ENCODE measurements at places on chromosomes 1 and 21.

- DNase-seq: no peak
Measured at GRCh38 chr21:30117631-30118030, 49.0 kb downstream of the CLDN17 start.

GRCh38 chr1:213661302-213661701 is 326.5 kb upstream of the PROX1 start:
- no peak for DNase-seq

DNA sequence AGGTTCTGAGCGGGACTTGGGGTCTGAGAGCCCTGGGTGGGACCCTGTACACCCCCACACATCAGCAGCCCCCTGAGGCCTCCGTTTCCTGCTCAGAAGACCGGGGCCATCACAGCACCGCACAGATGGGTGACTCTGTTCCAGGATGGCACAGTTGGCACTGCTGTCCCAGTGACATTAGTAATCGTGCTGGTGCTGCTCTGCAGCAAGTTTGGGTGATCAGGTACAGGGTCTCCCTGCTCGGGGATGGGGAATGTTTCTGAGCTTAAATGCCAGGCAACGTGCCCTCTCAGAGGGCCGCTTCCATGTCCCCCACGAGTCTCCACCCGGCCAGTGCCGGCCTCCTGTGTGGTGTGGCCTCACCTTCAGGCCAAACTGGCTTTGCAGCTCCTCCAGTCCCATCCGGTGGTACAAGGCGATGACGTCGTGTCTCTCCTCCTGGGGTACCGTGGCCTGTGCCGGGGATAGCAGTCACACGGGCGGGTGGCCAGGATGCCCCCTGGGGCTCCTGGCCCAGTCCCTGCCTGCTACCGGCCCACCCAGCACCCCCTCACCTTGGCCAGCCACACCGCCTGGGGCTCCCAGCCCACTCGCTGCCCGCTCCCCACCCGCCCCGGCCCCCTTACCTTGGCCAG is 17.1 kb downstream of the PRXL2B start:
- DNase-seq: no peak

GRCh38 chr21:44969931-44970755 is 30.3 kb downstream of the SLX9 start:
- DNase-seq: no peak

- DNase-seq: peak; percentile 63
Measured at GRCh38 chr1:153670257-153670858, 435 bp downstream of the ILF2 start.

- no peak for DNase-seq
Measured at GRCh38 chr1:51564124-51564523, 45.1 kb upstream of the EPS15 start.

GRCh38 chr1:39818482-39818881 is 29.8 kb upstream of the BMP8B start:
- DNase-seq: no peak

- peak; percentile 31 for DNase-seq
Measured at GRCh38 chr1:40783001-40783905, at the start of gene KCNQ4. KCNQ4 (plus strand) TSS chr1:40783787; CDS start chr1:40784094, 307 bp downstream.

DNA sequence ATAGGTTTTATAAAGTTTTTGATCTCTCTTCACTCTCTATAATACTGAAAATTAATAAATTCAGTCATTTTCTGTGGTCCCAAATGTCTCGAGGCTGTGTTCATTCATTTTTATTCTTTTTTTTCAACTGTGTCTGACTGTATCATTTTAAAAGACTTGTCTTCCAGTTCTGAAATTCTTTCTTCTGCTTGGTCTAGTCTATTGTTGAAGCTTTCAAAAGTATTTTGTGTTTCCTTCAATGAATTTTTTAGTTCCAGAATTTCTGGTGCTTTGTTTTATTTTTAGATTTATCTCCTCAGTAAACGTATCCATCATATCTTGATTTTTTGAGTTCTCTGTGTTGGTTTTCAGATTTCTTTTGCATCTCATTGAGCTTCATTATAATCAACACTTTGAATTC is 161.0 kb upstream of the CHRM3 start:
- DNase-seq: no peak

GRCh38 chr21:46142582-46143473 is 12.6 kb downstream of the FTCD start:
- peak; percentile 24 for DNase-seq

GRCh38 chr1:7564137-7564536 is 207.0 kb upstream of the VAMP3 start:
- DNase-seq: no peak

DNA sequence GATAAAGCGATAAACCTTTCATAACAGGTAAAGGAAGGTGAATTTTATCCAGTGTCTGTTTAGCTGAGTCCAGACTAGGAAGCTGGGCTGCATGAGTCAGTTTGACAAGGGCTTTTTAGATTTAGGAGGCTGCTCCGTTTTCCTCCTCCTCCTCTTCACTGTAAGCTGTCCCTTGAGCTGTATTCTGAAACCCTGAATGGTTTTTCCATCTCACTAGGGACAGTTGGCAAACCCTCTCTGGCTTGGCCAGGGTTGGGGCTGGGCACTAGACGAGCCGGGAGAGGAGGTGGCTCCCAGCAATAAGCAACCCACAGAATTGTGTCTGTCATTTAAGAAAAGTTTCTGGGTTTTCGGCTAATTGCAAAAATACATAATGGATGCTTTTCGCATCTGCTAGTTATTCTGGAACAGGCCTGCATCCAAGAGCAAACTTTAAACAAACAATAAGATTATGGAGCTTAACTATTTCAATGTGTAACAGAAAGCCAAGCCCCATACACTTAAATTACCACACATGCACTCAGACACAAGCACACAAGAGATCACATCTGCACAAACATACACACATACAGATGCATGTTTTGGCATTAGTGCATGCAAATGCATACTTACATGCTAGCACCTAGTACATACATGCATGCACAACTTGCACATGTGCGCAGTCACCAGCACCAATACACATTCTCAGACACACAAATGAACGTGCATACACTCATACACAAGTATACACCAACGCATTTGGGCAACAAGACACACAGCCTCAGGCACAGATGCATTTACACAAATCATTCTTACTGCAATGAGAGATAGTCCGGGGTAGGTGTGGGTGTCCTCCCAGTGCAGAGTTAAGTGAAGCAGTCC is 27.8 kb upstream of the FOXE3 start:
- DNase-seq: no peak

- DNase-seq: no peak
Measured at GRCh38 chr1:24275104-24275410, 44.1 kb upstream of the GRHL3 start.

DNA sequence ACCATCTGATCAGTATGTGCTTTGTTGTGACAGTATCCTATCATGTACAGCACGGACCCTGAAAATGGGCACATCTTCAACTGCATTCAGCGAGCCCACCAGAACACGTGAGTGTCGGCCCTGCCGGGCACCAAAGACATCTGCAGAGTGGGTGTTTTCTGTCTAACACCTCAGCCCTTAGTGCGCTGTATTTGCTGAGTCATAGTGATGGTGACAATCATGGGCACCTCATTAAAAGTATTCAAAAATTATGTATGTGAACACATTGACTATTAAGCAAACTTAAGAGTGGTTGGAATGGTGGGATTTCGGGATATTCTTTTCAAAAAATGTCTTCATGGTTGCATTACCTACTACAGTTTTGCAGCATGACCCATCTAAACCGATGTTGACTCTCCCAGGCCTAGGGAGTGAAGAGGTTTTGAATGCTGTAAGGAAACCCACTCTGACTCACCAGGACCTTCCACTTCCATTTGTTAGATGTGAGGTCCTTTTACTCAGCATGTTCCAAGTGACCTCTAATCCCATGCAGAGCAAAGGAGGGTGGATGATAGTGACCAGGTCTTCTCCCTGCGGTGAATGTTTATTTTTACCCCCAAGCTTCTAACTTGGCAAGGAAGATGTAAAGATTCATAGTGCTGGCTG is 20.1 kb downstream of the MGST3 start:
- no peak for DNase-seq

DNA sequence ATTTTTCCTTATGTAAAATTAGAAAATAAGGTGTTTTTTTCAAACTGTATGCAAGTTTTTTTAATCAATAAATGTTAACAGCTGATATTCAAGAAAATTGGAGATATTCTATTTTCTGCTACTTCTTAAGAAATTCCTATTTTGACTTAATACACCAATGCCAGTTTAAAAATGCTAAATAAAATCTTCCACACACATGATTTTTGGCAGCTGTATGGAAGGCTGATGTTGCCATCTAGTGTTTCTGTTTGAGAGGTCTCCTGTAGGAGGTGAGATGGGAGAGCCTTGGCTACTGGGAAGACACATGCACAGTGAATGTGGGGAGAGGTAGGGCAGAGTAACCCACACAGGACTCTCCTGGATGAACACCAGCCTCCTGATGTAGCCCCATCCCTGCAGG is 29.2 kb upstream of the OR2B11 start:
- DNase-seq: no peak

DNA sequence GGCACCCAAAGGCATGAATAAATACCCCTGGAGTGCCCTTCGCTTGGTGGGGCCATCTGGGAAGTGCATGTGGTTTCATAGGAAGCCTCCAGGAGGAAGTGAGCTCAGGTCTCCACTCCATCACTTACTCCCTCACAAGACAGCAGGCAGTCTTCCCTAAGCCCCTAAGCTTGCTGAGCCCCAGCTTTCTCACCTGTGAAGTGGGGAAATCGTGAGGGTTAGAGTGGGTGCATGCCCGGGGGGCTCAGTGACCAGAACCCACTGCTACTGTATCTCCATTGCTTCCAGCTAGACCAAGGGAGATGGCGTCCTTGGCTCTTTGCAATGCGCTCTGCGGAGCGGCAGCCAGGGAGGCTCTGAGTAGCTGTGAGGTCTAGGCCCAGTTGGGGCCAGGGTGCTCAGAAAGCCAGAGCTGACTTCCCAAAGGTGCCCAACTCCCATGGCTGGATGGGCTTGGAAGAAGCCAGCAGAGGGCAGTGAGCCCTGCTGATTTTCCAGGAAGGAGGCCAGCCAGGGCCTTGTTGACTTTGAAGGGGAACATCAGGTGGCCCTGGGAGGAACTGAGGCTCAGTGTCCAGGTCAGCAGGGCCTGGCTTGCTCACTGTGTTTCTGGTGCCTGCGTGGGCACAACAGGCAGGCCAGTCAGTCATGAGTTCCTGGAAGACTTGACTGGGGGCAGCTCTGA is 27.3 kb downstream of the CDCP2 start:
- DNase-seq: no peak

DNA sequence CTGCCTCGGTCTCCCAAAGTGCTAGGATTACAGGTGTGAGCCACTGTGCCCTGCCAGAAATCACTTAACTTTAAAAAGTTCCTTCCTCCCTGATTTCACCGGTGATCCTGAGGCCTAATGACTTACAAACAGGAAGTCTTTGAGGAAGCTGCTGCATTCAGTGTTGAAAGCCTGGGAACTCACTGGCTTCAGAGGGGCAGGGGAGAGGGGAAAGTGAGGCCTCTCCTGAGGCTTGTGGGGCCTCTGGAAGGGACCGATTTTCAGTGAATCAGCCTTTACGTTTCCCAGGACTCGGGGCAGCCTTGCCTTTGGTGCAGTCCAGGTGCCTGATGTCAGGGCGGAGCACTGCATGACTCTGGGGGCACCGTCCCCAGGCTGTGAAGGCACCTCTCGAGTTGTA is 30.1 kb upstream of the ARHGEF10L start:
- no peak for DNase-seq

DNA sequence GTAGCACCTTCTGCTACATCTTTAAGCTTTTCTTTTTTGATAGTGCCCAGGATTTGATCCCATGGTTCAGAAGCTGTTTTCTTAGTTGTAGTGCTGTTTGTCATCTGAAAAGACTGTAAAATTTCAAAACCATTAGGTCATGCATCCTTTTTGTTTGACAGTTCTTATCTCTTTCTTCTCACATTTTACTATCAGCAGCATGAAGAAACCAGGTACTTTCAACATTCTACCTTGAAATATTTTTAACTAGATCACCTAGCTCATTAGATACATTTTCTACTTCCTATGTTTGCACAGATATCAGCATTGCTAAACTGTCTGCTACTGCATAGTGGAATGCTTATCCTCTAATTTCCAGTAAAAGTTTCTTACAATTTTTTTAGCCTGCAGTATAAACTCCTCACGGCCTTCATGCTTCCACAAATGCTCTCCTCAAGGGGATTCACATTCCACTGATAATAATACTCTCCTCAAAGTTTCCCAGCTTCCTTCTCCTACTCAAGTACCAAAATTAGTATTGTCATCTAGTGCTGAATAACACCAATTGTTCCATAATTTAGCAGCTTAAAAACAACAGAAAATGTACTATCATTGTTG is 243.9 kb upstream of the ZRANB2 start:
- DNase-seq: no peak

DNA sequence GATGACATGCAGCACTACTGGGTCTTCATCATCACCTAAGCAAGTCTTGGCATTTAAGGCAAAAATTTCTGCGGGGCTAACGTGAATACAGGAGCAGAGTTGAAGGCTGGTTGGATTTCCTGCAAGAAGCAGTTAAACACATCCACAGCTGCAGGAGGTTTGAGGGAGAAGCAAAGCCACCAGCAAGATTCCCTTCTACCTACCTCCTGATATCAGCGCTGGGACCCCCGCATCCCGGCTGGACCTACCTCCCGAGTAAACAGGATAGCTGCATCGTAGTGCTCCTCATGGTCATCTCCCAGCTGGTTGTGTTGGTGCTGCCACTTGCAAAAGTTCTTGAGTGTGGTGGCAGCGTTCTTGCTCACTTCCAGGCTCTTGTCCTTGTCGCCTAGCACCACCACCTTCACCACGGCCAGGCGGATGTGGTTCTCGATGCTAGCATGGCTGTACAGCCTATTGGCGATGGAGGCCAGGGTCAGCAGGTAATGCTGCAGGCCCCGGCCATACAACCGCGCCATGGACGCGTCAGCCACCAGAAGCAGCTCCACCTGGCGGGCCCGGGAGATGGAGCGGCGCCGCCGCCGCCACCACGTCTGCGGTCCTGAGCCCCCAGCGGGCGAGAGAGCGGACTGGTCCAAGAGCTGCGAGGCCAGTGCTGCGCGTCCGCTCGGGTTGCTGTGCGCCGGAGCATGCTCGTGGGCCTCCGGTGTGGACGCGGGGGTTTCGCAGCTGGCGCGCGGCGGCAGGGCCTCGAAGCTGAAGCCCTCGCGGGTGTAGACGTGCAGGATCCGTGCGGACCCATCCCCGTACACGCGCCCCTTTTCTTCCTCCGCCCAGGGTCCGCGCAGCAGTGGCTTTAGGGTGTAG is 1.6 kb downstream of the ADAMTS5 start:
- peak; percentile 86 for DNase-seq

GRCh38 chr1:59409549-59409948 is 112.7 kb downstream of the FGGY start:
- DNase-seq: no peak

GRCh38 chr1:187078916-187079315 is 250.2 kb downstream of the PLA2G4A start:
- DNase-seq: no peak

DNA sequence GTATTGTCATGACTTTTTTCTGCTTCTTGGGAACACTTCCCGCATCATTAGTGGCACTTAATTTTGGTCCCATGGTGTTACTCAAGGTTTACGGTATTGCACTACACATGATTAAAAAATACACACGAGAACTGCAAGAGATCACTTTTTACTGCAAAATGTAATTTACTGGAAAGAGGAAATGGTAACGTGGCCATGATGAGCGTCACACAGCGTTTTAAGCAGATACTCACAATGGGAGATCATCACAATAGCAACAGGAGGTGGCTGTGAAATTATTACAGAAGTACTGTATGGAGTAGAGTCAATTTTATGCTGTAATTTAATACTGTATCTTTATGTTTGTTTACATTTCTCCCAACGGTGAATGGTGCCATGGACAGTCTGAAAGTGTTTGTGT is 1510.3 kb downstream of the AMY1C start:
- DNase-seq: no peak

GRCh38 chr1:46492871-46493270 is 3.2 kb downstream of the DMBX1 start:
- no peak for DNase-seq

GRCh38 chr21:34355570-34355969 is 8.2 kb upstream of the KCNE2 start:
- DNase-seq: no peak

- DNase-seq: no peak
Measured at GRCh38 chr1:9119745-9120144, 9.2 kb downstream of the GPR157 start.
